ENCODE measurements at places on chromosomes 11 and 22.

DNA sequence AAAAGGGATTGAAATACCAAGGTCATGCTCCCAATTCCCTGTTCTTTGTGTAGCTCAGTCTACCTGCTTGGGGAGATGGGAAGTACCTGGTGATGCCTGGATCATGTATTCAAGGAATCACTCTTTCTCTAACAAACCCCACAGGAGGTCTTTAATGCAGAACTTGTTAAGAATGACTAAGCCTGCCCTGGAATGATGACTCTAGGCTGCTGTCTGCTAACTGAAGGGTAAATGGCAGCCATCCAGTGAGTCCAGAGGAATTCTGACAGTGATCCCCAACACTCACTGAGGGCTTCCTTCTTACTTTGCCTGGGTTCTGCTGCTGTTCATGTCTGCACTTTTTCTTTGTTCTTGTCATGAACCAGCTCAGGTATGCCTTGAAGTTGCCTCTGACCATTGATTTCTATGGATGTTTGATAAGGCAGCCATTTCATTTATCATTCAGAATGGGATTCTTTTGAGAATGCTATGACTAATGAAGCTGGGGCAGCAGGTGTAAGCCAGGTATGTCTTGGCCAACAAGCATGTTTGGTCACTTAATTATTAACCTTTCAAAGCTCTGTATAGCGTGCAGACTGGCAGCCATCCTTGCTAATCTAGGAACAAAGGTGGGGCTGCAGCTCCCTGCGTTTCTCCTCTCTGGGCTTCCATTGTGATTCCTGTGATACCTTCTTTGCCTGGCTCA lies 11.4 kb downstream of the PRSS23 start:
- DNase-seq = no peak

GRCh38 chr11:15835788-15836411 lies 520.4 kb downstream of the SOX6 start:
- no peak for DNase-seq

DNA sequence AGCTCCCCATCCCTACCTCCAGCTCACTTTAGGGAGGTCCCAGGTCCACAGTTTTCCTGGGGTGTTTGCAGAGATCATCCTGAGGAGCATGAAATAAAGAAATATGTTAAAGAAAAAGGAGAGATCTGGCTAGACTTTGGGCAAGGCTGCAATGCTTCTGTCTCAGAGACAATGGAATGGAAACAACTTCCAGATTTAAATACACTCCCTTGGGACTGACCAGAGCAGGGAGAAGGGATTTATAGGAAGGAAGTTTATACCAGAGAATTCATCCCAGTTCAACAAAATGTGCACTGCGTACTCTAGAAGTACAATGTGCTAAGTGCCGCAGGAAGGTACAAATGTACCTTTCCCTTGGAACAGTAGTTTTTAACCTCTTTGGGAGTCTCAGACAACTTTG lies 40.4 kb downstream of the ETS1 start:
- DNase-seq = no peak

DNA sequence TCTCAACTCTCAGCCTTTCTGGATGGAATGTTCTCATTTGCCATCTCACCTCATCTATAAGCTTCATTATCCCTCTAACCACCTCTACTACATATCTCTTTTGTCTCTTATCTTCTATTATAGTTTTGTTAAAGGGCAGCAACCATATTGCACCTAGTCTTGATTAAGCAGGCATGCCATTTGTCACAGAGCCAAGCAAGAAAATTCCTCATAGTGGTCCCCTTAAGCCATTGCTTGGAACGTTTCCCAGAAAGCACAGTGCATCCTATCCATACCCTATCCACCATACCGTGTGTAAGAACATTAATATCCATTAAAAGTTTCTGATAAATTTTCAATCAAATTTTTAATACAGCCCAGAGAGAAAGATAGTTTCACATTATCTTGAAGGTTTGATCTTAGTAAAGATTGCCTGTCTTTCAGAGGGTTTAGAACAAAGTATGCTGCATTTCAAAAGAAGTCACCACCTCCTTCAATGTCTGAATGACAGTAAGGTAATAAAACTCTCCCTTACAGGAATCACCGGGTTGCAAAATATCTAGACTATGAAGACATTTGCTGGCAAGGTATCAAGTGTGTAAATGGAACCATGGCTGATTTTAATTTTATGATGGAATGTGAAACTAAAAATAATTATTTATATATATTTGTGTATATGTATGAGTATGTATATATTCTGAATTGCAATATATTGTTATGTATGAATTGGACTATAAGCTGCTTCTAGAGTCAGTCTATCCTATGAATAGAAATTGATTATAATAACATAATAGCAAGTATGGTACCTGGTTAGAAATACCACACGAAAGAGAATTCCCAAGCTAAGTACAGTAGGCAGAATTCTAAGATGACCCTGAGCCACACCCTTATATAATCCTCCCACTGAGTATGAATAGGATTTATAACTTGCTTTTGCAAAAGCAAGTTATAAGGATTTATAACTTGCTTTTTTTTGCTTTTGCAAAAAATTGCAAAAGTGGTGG lies 1296.3 kb downstream of the LRRC4C start:
- no peak for DNase-seq

GRCh38 chr11:109933126-109933525 lies 160.1 kb upstream of the ZC3H12C start:
- DNase-seq = no peak

GRCh38 chr11:121236115-121237001 lies 56.2 kb upstream of the SC5D start:
- DNase-seq = no peak

DNA sequence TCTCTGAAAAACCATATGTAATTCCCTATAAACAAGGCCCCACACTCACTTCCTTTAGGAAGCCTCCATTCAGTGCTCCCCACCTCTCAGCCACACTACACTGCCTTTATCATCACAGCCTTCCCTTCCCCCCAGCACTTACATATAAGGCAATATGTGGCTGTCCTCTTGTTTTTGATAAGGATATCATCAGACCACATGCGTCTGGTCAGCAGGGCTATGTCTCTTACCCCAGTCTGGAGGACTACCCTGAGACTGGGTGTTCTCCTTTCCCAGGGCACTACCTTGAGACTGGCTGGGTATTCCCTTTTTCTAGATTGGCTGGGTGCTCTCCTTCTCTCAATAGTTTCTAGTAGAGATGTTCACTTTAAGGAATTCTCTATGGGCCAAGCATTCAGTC lies 7.8 kb downstream of the KCNE3 start:
- no peak for DNase-seq

- DNase-seq = no peak
Measured at GRCh38 chr22:41324821-41325528, 23.6 kb downstream of the ZC3H7B start.

DNA sequence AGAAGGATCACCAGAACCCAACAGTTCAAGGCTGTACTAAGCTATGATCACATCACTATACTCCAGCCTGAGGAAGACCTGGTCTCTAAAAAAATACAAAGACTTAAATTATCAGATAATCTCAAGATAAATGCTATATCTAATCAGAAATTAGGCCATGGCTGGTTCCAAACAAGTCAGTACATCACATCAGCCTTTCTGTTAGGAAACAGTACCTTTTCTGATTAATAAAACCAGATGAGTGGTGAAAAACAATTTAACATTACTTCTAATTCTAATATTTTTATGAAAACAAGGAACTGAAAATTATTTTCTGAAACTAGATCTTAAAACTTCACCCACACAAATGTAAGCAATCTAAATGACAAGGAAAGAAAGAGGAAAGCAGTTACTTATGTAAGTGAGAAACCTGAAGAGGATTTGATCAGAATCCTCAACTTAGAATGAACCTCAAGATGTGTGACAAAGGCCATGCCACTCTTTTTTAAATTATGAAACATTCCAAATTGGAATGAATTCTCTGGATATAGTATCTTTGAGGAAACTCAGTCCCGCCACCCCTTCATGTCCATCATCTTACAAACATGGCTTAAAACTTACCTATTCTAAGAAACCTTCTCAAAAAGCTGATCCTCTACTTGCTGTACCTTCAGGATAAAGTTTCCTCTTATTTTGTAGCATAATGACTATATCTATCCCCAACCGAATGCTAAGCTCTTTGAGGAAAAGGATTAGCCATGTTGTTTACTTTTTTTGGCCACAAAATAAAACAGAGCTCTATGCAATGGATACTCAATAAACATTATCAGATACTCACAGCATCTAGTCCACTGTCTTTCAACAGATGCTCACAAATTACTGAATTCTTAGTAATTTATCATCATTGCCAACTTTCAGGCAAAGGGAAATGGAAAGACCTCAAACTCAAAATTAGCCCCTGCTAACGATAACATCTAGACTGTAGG lies 132.0 kb downstream of the MRTFA start:
- no peak for DNase-seq

DNA sequence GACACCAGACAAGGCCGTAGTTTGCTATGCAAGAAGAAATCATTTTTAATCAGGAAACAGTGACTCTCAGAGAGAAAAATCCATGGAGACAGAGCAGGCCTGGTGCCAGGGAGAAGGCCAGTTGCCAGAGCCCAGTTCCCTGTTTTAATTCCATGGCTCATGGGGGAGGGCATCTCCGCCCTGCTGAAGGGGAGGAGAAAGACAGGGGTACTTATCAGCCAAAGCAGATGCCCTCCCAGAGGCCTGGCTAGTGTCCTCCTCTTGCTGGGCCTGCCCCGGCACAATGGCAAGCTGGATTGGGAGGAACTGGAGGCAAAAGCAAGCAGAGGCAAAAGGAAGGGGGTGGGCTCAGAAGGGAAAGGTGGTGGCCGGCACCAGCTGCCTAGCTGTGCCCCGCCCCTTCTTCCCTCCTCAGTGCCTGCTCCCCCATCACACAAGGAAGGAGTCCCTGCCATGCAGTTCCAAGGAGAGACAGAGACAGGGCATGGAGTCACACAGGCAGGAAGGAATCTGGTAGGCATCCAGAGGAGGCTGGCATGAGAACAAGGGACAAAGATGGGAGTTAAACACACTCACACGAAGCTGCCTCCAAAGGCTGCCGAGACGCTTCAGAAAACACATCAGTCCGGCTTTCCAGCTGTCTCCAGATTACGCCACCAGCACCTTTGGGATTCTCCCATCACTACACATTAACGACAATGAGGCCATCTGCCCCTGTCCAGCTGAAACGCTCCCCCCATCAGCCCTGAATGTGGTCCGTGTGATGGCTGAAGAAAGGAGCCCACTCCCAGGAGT lies 591.8 kb downstream of the BUD13 start:
- no peak for DNase-seq

GRCh38 chr11:114449845-114450244 lies 10.6 kb downstream of the REXO2 start:
- no peak for DNase-seq

DNA sequence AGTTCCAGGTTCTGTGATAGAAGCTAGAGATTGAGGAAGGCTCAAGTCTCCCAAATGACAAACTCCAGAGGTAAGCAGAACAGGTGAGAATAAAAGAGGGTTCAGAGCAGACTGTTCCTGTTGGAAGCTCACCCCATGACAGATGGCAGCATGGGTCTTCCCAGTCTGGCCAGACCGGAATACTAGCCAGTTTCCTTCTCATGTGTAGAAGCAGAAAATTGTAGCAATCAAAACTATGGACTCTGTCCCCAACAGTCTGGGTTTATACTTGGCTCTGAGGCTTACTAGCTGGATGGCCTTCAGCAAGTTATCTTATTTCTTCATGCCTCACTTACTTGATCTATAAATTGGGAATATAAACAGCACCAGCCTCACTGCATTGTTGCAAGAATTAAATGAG lies 494.8 kb downstream of the MN1 start:
- DNase-seq = no peak

DNA sequence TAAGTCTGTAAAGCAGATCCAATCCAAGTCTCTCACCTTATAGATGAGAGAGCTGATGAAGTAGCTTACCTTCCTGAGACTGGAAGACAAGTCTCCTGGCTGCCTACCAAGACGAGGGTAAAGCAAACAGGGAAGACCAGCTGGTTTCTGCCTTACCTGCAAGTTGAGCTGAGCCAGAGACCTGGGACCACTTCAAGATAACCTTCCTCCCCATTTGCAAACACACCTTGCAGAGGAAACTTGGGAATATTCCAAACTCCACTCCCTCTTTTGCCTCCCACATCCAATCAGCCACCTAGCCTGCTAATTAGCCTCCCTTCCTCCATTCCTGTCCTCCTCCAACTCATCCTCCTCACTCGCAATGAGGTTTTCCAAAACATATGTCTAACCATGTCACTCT lies 23.4 kb upstream of the ROBO3 start:
- no peak for DNase-seq

GRCh38 chr11:65452806-65453490 lies 30.4 kb downstream of the NEAT1 start:
- peak; percentile 50 for DNase-seq

DNA sequence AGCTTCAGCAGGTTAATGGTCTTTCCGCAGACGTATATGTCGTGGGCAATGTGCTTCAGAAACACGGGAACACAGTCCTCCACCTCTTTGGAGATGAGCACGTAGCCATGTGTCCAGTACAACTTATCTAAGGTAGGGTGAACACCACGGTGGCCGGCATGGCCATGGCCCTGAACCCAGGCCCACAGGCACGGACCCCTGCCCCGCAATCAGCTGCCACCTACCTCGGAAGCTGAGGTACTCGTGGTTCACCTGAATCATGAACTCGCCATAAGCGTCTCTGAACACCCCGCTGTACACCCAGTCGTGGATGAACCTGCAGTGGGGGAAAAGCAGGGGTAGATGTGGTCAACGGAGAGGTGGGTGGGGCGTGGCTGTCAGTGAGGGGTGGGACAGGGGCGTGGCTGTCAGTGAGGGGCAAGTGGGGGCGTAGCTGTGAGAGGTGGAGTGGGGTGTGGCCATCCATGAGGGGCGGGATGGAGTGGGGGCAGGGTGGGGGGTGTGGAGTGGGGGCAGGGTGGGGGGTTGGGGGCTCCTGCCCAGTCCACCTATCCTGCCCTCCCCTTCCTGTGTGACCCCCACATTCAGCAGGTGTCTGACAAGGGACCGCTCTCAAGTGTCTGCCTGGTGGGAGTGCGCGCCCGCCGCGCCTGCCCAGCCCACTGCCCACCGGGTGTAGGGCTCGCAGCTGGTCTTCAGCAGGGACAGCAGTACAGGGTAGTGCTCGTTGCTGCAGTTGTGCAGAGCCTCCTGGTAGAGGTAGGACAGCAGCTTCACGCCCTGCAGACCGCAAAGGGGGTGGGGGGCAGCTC lies 18.6 kb downstream of the TUBGCP6 start:
- DNase-seq = no peak

- DNase-seq = no peak
Measured at GRCh38 chr11:60766547-60766946, 9.9 kb downstream of the MS4A15 start.

DNA sequence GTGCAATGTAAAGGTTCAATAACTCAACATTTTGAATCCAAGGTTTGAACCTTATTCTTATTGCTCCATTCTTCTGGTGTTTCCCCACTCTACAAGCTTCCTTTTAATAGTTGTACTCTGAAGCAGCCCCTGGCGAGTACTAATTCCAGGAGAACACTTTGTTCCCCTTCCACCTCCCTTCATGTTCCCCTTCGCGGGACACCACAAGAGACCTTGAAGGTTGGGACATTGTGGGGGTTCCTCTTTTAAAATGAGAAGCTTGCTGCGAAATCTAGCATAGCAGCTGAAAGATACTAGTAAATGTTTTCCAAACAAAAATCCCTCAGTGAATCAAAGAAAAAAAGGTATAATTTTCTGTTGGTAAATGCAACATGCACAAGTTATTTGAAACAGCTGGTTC lies 626.3 kb upstream of the LRRC4C start:
- DNase-seq = no peak
